ENCODE measurements at places on chromosomes 1 and 21.

GRCh38 chr1:3186526-3186921 lies 117.5 kb downstream of the PRDM16 start:
- no peak for DNase-seq

- DNase-seq: peak; percentile 92
These were observed 332.4 kb downstream of the CAMTA1 start for GRCh38 chr1:7117399-7118281.

DNA sequence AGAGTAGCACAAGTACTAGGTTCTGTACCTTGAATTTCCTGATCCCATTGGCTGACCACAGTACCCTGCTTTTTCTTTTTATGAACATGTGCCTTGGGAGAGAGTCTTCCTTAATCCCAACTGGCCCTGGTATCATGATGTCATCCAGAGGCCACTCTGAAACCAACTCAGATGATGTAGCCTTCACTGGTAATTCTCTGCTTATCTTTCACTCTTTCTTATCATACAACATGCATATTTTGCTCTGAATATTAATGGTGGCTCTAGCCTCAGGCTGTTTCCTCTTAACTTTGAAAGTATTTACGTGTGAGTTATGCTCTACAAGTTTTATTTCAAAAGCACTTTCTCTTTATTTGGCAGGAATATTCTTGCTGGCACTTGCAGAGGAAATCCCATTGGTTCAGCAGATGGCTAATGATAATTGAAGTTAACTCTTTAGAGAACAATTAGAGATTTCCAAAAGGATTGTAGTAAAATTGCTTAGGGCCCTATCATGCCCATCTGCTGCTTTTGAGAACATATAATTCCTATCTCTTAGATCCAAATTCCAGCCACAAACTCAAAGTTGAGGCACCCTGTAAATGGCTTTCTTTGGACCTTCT lies 86.1 kb downstream of the PTGER3 start:
- DNase-seq: no peak

GRCh38 chr1:220219865-220220698 lies 52.2 kb downstream of the RAB3GAP2 start:
- DNase-seq: no peak

DNA sequence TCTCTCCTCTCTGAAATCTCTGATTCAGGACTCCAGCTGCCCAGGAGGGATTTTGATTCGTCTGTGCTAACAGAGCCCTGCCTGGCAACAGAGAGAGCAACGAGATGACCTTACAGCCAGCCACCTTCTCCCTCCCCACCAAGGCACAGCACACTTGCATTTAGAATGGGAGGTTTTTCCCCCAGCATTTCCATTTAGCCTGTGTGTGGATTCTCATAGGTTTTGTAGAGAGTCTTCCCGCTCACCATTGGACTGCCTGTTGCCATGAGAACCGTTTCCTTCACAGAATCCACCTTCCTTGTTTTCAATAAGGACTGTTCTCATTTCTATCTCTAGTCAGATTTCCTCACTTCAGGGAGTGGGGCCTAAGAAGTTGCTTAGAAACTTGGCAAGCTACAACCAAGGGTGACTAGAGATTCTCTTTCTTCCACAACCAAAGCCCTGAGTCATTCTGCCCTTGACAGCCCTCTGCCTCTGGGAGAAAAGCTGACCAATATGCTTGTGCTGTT lies 5.8 kb upstream of the IKBKE start:
- DNase-seq: peak; percentile 88

DNA sequence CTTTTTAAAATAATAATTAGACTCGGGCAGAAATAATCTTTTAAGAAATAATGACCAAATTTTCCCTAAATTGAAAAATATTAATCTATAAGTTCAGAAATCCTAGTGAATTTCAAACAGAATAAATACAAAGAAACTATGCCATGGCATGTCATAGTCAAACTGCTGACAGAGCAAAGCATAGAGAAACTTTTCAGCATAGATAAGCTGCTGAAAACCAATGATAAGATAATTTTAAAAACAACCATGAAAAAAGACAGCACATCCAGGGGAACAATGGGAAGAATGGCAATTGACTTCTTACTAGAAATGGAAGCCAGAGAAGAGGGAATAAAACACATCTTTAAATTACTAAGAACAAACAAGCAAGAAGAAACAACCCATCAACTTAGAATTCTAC lies 19.8 kb downstream of the CD1D start:
- no peak for DNase-seq

GRCh38 chr1:161182214-161182613 lies 4.9 kb upstream of the B4GALT3 start:
- peak; percentile 66 for DNase-seq

GRCh38 chr1:185427264-185427663 lies 110.2 kb upstream of the IVNS1ABP start:
- peak; percentile 19 for DNase-seq

DNA sequence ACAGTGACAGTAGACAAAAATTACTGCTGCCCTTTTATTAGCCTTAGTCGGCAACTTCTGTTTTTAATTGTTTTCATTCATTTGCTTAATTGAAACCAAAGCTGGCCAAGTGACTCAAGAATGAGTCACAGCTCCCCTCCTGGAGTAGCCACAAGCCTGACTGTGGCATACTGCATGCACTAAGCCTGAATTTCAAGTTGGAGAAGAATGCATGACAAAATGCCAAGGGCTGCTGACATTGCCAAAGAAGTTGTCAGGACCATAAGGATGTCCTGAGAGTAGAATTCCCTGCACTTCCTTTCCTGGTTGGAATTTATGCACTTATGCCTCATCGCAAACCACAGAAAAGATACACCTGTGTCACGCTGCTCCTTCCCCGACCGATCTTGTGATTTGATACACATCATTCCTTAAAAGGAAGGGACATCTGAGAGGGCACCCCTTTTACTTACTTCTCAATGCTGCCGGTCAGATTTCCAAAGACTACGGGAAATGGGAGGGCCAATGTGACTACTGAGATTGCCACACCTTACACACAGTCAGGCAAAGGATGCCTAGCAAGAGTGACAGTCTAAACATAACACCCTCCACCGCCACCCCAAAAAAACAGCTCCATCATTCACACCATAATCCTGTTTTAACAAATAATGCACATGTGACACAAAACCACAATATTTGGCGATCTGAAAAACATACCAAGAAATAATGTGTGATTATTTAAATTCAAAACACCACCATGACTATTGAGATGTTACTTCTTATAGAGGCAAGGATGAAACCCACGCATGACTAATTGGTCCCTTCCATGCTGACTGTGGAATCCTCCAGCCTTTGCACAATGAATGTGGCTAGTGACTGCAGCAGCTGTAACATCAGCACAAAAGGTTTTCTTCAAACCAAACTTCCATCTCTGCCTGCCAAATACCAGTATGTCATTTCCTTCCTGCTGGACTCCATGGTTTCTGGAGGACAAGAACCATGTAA lies 28.2 kb downstream of the VAV3 start:
- peak; percentile 92 for DNase-seq

DNA sequence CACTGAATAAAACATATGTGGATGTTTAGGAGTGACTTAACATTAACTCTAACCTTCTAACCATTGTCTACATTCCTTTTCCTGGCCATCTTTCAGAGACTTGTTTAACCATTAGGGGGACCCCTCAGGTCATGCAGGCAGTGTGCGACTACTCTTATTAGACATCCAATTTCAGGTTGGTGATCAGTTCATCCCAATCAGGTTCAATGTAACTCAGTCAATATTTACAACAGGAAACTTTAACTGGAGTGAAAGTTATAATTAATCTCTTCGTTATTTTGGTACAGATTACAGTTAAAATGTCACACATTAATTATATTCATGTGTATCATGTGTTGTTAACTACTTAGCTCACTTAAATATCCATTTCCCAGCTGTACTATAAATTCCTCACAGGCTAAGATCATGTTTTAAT lies 68.8 kb upstream of the RGS1 start:
- peak; percentile 53 for DNase-seq

DNA sequence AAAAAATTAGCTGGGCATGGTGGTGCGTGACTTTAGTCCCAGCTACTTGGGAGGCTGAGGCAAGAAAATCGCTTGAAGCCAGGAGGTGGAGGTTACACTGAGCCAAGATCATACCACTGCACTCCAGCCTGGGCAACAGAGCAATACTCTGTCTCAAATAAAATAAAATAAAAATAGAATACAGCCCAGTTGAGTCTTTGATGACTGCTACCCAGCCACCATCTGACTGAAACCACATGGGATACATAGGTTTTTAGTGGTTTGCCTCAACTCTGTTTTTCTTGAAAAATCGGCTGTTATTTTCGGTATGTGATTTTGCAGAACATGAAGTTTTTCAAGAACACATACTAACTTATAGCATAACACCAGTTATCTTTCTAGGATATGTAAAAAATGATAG lies 46.5 kb downstream of the EPRS1 start:
- DNase-seq: no peak

DNA sequence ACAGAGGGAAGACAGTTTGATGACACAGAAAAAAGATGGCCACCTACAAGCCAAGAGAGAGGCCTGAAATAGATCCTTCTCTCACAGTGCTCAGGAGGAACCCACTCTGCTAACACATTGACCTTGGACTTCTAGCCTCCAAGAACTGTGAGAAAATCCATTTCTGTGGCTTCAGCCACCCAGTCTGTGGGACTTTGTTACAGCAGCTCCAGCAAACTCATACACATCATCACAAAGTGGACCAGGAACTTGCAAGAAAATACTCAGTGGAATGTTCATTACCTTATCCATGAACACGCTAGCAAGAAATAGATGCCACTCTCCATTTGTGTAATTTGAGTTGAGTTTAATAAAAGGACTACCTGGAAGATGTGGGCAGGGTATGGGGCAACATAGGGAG lies 38.1 kb upstream of the VWA5B1 start:
- no peak for DNase-seq

DNA sequence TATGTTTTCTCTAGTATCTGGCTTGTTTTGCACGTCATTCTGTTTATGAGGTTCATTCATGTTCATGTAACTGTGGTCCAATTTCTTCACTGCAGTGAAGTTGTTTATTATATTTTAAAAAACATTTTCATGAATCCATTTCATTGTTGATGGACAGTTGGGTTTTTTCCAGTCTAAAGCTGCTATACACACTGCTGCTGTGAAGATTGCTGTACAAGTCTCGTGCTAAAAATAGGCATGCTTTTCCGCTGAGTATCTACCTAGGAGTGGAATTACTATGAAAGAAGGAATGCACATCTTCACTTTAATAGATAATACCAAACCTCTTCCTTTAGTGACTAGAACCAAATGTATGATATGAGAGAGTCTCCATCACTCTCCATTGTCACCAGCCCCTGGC lies 49.0 kb upstream of the ETS2 start:
- peak; percentile 95 for DNase-seq

All from EH (cell line).